ENCODE measurements at places on chromosomes 13 and 19. TPM values are rescaled to one million over a fixed set of nuclear protein-coding genes. Genes with fewer than 3 reads are reported as not detected.

The PLIN4 gene
- total RNA-seq, result 21.9 TPM

DNA sequence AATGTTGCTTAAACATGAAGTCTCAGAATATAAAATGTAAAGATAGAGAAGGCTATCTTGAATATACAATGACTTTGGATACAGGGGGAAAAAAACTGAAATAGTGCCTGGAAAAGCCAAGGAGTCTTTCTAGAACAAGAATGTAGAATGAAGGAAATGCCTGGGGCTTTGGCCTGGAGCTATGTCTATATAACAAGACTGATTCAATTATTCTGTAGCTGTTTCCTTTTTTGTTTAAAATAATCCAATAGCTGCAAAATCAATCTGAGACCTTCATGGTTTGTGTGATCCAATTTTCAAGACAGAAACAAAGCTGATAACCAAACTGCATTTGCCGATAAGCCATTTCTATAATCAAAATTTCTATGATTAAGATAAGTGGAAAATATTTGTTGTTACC lies 530.9 kb upstream of the NBEA start:
- DNase-seq, result no peak

GRCh38 chr13:98557937-98558792 lies 18.7 kb downstream of the STK24 start:
- no peak for DNase-seq

DNA sequence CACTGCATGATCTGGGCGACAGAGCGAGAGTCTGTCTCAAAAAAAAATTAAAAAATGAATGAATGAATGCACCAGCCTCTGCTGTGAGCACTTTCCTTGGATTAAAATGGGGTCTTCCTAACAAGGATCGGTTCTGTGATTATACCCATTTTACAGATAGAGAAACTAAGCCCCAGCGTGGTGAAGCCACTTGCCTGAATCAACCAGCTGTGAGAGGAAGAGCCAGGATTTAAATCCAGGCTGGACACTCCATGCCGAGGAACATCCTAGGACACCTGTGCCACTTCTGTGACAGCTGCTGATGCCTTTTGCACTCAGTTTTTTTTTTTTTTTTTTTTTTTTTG lies 14.1 kb downstream of the TLE5 start:
- DNase-seq, result no peak

The MEF2B gene
- not detected for total RNA-seq
